Hypothalamus (tissue), 51 donors: ENCODE measurements at places on chromosomes 16 and 17.

DNA sequence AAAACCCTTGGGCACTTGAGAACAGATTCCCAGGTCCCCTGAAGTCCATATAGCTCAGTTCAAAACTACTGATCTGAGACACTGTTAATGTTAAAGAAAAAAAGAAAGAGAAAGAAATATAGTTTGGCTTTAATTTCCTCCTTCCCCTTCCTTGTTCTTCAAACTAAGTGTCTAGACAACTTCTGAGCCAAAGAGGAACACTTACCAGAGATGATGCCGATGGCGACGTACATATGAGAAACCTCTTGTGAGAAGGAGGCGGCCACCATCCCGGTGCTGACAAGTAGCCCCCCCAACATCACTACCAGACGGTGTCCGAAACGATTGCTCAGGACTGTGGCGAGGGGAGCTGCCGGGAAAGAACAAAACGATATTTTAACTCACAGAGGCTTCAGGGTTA lies 17.2 kb downstream of the SLC16A6 start:
- DNase-seq, result no peak

GRCh38 chr17:58337600-58338453 lies 9.2 kb upstream of the TSPOAP1 start:
- no peak for DNase-seq

- DNase-seq, result no peak
Measured at GRCh38 chr16:526181-527014, 1.1 kb upstream of the CAPN15 start.

- DNase-seq, result no peak
Measured at GRCh38 chr17:44536090-44536953, 21.0 kb upstream of the FZD2 start.

DNA sequence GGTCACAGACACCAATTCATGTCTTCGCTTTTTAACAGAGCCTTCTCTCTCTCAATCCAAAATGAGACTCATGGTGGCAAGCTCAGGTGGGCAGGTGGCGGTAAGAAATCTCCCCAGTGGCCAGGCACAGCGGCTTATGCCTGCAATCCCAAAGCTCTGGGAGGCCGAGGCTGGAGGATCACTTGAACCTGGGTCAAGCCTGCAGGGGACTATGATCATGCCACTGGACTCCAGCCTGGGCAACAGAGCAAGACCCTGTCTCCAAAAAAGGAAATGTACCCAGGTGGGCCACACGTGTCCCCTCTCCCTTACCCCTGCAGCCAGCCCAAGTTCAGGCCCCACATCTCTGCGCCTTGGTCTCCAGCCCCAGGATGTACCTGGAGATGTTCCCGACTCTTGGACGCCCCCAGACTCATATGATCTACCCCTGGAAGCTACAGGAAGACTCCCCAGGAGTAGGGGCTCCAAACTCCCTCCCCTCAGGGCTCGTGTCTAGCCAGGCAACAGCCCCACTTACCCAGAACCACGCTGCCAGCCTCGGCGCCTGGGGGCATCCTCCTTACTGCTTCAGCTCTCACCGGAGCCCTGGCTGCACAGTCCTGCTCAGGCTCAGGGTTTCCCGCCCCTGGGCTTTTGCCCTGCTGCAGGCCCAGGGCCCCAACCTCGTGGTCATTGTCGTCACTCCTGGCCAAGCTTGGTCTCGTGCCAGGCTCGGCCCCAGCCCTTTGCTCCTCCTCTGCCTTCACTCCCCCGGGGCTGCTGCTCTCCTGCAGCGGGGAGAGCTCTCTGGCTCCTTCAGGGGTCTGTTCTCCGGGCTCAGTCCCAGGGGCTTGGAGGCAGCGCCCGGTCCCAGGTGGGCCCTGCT lies 16.2 kb downstream of the MYLK3 start:
- no peak for DNase-seq
